ENCODE measurements at places on chromosomes 12 and 14.

- no peak for DNase-seq
These were observed 250.4 kb downstream of the TMTC2 start for GRCh38 chr12:82937151-82937550.

- no peak for DNase-seq
These were observed 1.3 kb upstream of the SLC10A1 start for GRCh38 chr14:69798339-69798735.

GRCh38 chr14:48584031-48584430, 908.6 kb upstream of the MDGA2 start:
- DNase-seq: no peak

GRCh38 chr14:102778338-102779083, 1.3 kb downstream of the TRAF3 start:
- peak; percentile 24 for DNase-seq

GRCh38 chr12:108807996-108808769, 49.2 kb downstream of the SSH1 start:
- DNase-seq: no peak

DNA sequence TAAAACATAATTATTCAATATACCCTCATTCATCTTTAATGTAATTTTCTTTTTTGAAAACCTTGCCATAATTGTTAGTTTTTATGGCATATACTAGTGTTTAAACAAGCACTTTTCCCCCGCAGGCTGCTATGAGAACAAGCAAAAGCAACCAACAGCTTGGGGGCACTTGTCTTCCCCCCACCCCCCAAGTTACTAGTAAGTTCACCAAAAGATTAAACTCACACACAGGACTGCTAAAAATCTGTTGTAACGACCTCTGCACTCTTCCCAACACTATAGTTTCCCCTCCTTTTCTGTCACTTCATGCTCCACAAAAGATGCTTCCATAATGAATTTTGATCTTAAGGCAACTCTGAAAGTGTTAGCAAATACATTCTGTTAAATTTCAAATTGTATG, 474.9 kb upstream of the SOX5 start:
- DNase-seq: no peak

GRCh38 chr14:35826218-35826951, at the start of gene BRMS1L:
Gene BRMS1L, plus strand, starts transcription at chr14:35826338. Its CDS starts 179 bp downstream, at chr14:35826517.
- peak; percentile 97 for DNase-seq

DNA sequence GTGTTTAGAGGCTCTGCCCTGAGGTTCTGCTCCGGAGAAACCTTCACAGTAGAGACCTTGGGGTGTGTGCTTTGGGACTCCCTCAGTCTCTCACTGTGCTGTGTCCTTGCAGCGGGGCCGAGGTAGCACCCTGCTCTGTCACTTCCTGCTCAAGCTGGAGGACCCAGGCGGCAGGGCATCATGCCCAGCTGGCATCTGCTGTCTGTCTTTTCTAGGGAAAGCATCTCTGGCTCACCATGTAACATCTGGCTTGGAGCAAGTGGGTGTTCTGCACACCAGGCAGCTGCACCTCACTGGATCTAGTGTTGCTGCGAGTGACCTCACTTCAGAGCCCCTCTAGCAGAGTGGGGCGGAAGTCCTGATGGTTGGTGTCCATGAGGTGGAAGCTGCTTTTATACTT, 124.5 kb downstream of the ESRRB start:
- no peak for DNase-seq

- DNase-seq: no peak
These were observed 38.0 kb downstream of the PTGER2 start for GRCh38 chr14:52352061-52352491.

GRCh38 chr12:71492604-71493003, 53.0 kb downstream of the LGR5 start:
- no peak for DNase-seq

DNA sequence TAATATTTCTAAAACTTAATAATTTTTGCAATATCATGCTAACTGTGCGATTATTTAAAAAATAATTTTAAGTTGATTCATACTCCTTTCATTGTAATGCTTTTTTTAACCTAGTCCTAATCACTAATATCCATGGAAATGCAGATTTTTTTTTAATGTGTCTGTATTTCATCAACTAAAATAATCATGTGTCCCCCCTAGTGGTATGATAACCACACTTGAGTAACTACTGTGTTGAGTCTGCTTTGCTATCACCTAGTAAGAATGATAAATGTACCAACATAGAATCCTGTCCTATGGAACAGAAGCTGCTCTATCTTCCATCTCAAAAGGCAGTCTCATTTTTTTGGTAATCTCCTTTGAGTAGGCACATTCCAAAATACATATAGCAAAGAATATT, 19.1 kb upstream of the SYNE2 start:
- no peak for DNase-seq

DNA sequence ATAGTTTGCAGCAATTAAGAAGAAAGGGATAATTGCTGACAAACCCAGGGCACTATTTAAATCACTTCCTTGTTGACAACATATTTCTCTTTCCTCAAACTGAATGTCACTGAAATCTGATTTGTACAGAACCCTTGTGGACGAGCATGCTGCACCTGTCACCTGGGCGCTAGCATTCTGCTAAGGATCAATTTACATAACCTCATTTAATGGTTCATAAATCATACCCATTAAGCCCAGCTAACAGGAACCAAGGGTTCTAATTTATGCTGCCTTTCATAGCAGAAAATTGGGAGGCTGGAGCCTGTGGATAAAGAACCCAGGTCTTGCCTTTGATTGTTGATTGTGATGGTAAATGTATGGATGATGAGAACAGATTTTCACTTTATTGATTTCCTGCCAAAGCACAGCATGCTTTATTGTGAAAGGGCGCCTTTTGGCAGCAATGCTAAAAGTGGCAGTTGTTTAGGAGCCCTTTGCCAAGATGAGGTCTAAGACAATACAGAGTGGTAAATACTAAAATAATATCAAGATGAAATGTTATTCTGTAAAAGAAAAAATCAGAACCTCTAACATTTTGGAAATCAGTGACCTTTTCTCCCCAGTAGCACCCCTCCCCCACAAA, 95.4 kb downstream of the NKX2-1 start:
- no peak for DNase-seq

DNA sequence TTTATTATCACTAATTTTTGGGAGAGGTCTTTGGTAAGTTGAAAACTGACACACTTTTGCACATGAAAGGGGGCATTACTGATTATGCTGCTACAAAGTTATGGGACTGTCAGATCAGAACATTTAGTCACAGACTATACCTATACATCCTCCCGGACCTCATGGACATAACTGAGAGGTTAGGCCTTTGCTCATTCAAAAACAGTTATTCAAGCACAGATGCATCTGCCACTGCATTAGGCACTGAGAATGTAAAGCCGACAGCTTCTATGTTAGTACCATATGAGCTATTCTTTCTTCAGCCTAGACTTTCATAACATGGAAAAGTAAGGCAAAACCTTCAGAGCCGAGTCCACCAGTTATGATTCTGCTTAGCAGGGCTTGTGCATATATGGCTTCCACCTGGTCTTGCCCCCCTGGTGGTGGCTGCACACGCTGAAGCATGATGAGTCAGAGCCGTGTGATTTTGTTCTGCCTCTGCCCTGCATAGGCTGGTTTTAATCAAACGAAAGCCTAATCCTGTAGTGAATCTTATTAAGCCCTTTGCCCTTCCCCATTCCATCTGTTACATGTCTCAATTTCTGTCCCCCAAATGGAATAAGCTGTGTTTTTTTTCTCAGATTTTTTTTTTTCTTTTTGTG, 21.8 kb upstream of the RNU6-8 start:
- DNase-seq: peak; percentile 37

GRCh38 chr12:15631007-15631715, 158.0 kb downstream of the EPS8 start:
- DNase-seq: no peak

- DNase-seq: no peak
These were observed 248.1 kb downstream of the CACNA1C start for GRCh38 chr12:2300886-2301285.

GRCh38 chr12:53232646-53233461, 845 bp upstream of the RARG start:
- DNase-seq: peak; percentile 70

DNA sequence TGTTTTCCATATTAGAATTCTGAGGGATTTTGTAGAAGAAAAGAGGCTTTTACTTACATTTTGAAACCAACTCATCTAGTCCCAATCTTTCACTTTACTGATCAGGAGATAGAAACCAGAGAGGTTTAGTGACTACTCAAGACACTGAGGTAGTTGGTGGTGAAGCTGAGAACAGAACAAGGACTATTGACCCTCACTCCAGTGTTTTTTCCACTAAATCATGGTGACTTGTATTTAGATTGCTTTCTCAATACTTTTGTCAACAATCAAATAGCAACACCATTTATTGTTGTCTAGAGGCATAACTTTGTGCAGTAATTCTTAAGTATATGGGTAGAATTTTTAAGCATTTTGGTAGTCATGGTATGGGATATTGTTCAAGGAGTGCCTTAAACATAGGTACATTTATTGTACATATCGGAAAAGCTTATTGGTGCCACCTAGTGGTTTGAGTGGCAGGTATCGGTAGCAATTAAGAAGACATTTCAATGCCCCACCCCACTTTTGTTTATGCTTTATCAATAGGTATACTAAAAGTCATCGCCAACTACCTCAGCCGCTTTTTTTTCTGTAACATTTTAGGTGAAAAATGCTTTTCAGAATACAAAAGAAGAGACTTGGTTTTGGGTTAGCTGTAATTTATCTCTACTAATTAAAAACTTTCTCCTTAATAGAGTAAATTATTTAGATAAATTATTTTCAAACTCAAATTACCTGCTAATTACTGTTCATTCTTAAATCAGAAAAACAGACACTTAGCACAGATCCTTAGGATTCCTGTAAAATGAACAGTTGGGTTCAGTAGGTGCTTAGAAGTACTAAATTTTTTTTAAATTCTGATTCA, 47.3 kb upstream of the PAWR start:
- peak; percentile 25 for DNase-seq

DNA sequence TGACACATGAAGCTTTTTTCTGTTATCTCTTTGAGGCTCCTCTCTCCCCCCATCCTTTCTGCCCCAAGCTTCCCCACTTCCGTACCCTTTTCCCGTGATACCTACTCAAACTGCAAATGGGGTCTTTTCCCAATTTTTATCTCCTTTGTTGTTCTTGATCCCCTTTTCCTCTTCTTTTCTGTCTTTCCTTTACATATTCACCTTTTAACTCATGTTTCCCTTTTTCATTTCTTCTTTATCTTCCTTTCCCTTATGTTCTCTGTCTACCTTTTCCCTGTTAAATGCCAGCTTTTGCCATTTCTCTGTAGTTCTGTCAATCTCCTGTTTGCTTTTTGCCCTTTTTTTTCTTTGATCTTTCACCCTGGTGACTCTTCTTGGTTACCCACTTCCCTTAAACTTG, 2.6 kb upstream of the BHLHE41 start:
- DNase-seq: no peak

DNA sequence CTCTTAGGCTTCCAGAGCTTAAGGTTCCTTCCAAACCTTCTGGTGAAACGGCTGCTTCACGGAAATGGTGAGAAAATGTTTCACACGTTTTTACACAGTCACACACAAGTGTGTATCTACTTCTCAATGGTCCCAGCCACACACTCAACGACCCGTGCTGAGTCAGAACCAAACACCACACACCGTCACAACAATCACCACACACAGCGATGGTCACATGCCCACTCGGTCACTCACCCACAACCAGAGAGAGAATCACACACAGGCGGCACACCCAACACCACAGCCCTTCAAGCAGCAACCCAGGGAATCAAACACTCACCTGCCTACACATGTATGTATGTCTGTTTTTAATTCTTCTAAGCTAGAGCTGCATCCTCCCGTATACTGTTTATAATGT, 12.6 kb upstream of the PLEKHD1 start:
- DNase-seq: no peak

GRCh38 chr14:102840771-102841528, 63.7 kb downstream of the TRAF3 start:
- DNase-seq: no peak
